T-helper 2 cell (primary cell): ENCODE measurements at places on chromosomes 1 and 21.

DNA sequence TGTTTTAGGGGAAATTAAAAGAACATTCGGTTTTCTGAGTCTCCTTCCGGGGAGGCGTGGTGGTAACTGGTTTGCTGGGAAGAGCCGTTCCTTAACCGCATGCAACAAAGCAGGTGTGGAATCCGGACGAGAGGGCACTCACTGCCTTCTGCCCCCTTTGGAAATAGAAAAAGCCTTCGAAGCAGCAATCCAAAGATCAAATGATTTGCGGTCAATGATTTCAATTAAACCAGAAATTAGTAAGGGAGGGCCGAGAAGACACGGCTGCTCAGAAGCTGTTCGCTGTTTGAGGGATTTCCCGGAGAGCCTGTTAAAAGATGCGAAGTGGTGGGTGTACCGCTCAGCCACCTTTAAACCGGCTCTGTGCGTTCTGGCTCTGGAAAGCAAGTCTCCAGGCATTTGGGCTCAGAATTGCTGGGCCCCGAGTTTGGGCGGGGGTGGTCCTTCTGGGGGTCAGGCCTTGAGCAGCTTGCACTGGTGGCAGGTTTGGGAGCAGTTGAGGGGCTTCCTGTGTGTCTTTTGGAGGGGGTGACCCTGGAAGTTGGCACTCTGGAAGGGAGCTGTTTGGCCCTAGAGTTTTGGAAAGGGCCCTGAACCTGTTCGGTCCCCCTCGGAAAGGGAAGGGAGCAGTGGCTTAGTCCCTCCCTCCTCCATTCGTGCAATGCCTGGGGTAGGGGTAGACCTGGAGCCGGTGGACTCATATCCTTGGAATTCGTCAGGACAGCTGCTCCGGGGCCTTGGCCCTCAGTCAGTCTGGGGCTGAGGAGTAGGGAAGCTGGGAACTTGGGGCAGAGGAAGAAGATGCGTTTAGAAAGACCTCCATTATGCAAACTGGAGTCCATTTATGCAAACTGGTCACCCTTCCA is 3.1 kb downstream of the SIM2 start:
- no peak for DNase-seq

DNA sequence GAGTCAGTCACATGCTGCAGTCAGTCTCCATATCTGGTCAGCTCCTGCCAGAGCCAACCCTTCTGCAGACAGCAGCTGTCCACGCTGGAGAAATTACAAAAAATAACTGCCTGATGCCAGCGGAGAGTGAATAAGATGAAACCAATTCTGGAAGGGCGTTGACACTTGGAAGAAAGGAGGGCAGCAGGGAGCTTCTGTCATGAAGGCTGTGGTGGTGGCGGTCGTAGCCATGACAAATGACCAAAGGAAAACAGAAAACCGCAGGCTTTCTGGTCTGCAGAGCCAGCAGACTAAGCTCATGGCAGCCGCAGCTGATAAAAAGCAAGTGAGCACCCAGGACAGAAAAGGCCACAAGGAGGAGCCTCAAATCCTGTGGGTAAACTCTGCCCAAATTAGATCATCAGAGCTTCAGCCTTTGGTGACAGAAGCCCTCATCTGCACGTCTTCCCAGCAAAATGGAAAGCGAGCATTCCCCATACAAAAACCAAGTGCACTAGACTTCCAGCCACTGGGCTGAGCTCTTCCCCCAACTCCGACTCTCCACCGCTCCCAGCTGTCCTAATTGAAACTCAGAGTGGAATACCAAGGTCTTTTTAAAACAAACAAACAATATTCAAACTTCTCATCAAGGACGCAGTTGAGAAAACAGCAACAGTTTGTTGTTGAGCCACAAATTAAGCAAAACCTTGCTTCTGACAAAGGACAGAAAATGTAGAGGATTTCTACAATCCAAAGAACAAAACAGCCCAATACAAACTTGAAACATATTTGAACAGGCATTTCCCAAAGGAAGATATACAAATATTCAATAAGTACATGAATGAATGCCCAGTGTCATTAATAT is 28.7 kb downstream of the RSPH1 start:
- no peak for DNase-seq

DNA sequence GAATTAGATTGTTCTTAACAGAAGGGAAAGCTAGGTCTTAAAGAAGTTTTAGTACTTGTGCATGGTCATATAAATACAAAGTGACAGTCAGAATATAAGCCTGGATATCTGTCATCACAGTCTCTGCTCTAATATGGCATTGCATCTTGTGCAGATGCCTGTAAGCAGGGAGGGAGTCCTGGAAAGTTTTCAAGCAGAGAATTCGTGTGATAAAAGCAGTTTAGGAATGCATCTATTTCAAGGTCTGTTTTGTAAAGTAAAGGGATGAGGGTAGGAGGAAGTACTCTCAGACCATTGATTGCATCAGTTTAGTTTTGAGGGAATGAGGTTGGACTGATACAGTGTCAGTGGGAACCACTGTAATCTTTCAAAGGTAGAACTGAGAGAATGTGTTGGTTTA is 30.6 kb downstream of the IARS2 start:
- DNase-seq: no peak

DNA sequence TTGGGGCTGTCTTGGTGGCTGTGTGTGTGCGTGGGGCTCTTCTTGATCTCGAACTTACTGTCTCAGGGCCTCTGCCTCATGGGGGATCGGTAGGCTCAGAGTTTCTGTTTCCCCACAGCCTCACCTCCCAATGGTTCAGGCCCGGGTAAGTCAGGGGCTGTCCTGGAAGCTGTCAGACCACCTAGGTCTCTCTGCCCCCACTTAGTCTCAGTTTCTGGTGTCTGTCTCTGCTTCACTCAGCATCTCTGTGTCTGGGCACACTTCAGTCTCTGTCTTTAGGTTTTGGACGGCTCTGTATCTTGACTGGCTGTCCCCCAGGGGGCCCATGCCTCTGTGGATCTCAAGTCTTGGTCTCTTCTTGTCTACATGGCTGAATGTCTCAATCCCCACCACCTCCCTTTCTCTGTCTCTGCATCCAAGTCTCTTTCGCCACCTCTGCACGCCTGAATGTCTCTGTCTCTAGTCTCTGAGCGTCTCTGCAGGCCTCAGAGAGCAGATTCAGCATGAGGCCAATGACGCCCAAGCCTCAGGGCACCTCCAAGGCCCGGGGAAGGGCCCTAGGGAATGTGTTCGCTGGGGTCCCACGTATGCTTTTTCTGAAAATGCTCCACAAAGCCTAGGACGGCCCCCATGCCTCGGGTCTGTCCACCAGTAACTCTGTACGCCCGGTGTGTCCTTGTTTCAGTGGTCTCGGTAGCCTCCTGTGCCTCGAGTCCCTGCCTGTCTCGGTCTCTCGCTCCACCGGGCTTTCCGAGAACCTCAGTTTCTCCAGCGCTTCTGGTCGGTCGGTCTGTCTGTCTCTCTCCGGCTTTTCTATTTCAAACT is 818 bp downstream of the FHL3 start:
- no peak for DNase-seq

DNA sequence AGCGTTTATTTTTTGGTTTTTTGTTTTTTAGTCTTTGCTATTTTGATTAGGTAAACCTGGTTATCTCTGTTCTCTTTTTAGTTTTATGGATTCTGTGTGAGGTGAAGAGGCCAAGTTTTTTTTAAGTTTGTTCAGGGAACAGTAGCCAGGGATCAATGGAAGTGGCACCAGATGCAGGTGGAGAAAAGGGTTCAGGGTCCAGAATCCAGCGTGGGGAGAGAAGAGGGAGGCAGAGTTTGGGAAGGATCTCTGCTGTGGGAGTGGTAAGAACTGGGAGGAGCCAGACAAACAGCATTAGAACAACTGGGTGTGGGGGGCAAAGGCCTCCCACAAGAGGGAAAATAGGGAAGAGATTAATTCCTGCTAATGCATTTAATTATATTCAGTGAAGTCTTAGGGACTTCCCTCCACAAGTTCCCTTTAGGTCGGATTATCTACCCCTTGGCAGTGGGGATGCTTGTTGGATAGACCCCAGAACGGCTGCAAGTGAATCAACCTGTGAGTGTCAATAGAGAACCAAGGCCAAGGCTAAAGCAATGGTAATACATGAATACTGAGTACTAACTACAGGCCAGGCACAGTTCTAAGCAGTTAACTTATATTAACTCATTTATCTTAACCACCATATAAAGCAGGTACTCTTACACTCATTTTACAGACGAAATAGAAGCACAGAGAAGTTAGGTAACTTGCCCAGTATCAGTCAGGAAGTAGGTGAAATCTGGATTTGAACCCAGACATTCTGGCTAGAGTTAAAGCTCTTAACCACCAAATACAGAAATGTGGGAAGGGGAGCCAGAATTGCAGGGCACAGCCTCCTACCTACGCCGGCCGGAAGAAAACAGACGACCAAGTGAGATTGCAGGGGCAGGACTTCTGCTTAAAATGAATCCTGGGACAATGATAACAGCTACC is 498 bp downstream of the GNAT2 start:
- no peak for DNase-seq

- DNase-seq: no peak
These were observed 497 bp upstream of the C1orf115 start for GRCh38 chr1:220689666-220690065.

GRCh38 chr1:143699115-143699514 is 272.7 kb downstream of the FAM72C start:
- DNase-seq: no peak
